ENCODE measurements at places on chromosomes 12 and 14.

- no peak for DNase-seq
These were observed 553.6 kb upstream of the ATP2B1 start for GRCh38 chr12:90262251-90262650.

DNA sequence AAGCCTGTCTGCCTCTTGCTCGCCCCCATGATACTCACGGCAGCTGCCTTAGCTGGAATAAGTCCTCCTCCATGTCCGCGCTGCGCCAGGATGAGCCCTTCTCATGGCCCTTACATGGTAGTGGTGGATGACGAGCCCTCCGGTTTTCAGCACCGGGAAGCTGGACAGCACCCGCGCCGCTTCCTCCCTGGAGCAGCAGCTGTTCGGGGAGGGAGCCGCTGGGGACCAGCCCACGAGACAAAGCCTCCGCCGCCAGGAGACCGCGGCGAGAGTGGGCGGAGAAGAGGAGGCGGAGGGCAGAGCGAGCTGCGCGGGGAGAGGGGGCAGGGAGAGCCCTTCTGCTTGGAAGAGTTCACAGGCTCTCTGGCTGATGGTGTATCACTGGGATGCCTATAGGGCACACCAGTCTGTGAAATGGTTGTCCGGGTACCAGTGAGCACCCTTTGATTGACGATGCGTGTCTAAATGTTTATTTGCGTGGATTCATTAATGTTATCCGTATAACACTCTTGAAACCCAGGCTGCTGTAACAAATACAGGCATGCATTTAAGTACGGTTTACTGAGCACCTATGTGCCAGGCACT lies at the start of gene SVOP:
SVOP (minus strand) TSS at position 273 of the 585 bp plus-strand sequence; CDS start at position 73, 200 bp downstream.
- DNase-seq: peak; percentile 83

GRCh38 chr12:50050410-50051098 lies 6.8 kb upstream of the ASIC1 start:
- DNase-seq: no peak

DNA sequence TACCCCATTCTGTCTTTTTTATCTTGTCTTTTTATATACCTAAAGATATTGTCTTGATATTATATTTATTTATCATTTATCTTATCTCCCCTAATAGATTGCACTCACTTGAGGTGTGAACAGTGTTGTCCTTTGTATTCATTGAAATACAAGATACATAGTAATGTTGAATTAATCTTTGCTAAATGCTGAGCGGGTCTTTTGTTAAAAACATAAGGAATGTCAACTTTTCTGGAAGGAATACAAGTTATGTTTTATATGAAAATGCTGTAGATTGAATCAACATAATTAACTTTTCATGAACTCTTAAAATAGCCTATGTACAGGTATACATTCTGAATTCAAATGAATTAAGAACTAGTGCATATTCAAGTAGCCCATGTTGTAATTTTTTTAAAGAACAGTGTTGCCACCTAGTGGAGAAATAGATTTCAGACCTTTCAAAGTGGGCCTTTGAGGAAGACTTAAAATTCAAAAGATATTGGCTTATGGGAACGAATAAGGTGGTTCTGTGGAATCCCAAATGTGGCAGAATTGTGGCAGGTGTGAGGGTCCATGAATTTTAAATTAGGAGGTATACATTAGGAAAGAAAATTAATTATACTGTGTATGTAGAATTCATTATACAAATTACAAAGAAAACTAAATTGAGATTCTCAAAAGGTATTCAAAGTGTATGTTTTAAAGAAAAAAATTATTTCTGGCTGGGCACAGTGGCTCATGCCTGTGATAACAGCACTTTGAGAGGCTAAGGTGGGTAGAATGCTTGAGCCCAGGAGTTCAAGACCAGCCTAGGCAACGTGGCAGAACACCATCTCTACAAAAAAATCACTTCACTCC lies 19.1 kb downstream of the BBOF1 start:
- DNase-seq: no peak

- no peak for DNase-seq
These were observed 101.4 kb downstream of the PDZRN4 start for GRCh38 chr12:41289501-41289900.

Data from mucosa of gallbladder (tissue), 1 donor.